CD4-positive, CD25-positive, alpha-beta regulatory T cell (primary cell): ENCODE measurements at places on chromosomes 2 and 18.

DNA sequence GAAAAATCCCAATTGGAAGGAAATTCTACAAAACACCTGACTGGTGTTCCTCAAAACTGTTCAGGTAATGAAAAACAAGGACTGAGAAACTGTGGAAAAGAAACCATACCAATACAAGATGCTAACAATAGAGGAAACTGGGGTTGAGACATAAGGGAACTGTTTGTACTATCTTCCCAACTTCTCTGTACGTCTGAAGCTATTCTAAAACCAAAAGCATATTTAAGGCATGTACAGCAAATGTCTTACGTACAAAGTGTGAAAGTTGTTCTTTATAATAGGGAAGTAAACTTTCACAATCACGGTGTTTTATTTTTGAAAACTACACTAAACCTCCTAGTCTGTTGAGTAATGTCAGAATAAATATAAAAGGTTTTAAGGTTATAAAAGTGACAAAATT is 776.1 kb upstream of the RAB6C start:
- H3K4me1 ChIP-seq: no peaks in the 10 kb centered on the region
- no peak overlapping the region for H3K27ac ChIP-seq
- H3K36me3 ChIP-seq: no peaks in the 10 kb centered on the region
- DNase-seq: no peak
- no peaks in the 10 kb centered on the region for H3K27me3 ChIP-seq

DNA sequence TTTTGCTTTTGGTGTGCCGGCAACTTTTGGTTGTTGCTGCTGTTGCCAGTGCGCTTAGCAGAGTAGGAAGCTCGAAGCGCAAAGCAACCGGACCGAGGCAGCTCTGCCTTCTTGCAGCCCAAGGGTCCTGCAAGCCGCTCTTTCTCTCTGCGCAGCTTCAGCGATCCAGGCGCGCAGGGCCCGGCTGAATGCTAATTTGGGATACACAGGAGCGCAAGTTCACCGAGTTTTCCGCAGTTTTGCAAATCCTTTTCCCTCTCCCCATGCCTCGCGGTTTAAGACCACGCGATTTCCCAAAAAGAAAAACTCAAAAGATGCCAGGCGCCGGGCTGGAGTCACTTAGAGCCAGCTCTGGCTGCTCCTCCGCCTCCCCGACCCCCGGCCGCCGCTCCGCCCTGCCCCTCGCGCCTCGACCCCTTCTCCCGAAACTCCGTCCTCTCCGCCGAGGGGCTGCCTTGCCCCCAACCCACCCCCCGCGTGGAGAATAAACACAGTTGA is 13.5 kb upstream of the SIX3 start:
- no peaks in the 10 kb centered on the region for H3K4me1 ChIP-seq
- no peak for DNase-seq
- H3K4me3 ChIP-seq: no peak overlapping the region
- H3K27me3 ChIP-seq: peaks cover 48% of the 10 kb centered on the region
- H3K27ac ChIP-seq: no peak overlapping the region

GRCh38 chr2:40513201-40513600 is 61.3 kb upstream of the SLC8A1 start:
- no peaks in the 10 kb centered on the region for H3K4me1 ChIP-seq
- H3K36me3 ChIP-seq: no peaks in the 10 kb centered on the region

- H3K27me3 ChIP-seq: peaks cover 3% of the 10 kb centered on the region
- peaks cover 8% of the 10 kb centered on the region for H3K4me1 ChIP-seq
- no peak overlapping the region for H3K27ac ChIP-seq
- no peak overlapping the region for H3K4me3 ChIP-seq
- no peaks in the 10 kb centered on the region for H3K36me3 ChIP-seq
- DNase-seq: no peak
These were observed 144.4 kb upstream of the ITGA6 start for GRCh38 chr2:172282944-172283343.
